ENCODE measurements at places on chromosomes 16 and 17.
A peak's percentile ranks its signal among the peaks of the same experiment; 100 is the strongest.

DNA sequence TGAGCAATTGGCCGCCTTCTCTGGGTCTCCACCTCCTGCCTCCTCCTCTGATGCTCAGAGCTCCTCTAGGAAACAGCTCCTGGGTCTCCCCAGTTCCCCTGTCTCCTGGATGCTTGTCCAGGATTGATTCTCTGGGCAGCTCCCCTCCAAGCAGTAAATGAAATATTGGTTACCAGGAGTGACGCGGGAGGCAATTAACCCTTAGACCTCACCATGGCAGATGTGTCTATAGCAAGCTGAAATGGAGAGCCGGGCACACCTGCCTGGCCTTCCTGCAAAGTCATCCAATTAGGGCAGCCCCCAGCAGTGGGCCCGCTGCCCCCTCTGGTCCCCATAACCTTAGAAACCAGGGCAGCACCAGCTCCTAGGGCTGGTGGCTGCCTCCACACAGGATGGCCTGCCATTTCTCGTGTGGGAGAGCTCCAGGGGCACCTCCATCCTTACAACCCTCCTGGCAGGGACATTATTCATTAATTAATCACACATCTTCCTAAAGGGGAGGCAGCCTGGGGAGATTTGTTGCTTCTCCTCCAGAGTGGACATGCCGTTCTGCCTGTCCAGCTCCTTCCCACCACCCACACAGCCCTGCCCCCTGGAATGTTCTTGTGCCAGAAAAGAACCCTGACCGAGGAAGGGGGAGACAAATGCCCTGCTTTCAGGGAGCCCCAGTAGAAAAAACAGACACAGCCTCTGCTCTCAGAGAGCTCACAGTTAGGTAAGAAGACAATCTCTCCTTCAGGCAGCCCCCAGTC lies 8.3 kb upstream of the KIF18B start:
- no peak for DNase-seq

- DNase-seq, result peak; percentile 11
Measured at GRCh38 chr17:7883781-7884386, 4.7 kb upstream of the CHD3 start.

DNA sequence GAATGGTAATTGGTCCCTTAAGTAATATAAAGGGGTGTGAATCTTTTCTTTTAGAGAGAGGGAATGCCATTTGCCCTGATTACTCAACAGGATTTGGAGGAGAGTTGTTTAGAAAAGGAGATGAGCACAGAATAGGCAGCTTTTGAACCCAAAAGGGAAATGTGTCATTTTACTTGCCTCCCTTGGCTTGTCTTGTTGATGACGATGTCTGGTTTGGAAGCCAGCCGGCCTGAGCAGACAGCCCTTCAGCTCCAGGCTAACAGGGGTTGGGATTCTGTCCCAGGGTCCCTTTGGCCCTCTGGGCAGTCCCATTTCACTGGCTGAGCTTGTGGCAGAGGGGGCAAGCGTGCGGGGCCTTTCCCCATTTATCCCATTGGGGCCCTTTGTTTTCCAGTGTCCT lies 22.3 kb upstream of the PRKAR1A start:
- DNase-seq, result no peak

- no peak for DNase-seq
Measured at GRCh38 chr17:57588086-57588485, 157.0 kb downstream of the CCDC182 start.

- DNase-seq, result peak; percentile 95
Measured at GRCh38 chr17:59366773-59367656, 35.6 kb downstream of the YPEL2 start.

GRCh38 chr16:4194661-4195060 lies 47.2 kb downstream of the SRL start:
- DNase-seq, result no peak

- DNase-seq, result no peak
Measured at GRCh38 chr16:57240851-57241250, 4.2 kb upstream of the ARL2BP start.

DNA sequence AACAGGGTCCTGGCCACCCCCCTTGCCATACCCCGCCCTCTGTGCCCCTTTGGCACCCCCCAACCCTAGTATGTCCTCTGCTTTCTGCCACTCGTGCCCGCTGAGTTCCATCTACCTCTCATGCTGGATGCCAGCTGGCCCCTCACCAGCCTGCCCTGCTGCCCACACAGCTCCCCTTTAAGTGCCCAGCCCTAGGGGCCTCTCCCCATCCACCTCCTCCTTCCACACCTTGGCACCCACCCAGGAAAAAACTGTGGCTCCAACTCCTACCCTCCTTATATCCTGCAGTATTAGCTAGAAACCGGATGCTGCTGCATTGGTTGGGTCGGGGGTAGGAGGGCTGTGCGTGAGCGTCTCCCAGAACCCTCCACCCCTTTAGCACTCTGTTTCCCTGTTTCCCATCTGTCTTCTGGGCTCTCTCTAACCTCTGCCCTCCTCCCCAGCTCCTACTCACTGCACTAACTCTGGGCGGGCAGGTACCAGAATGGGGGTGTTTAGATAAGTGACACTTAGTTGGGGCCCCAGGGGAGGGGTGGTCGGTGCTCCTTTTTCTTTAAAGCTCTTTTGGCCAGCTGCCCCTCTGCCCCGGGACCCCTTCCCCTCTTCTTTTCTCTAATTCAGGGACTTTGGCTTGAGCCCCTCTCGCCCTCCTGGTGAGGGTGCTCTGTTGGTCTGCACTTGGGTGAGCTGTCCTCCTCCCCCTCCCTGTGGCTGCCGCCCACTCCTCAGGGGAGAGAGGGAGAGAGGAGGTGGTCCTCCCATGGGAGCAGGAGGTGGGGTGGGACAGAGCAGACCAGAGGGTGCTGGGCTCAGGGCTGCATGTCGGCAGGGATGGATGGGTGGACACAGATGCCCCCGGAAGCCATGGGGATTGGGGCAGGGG lies 9.9 kb downstream of the NR1D1 start:
- DNase-seq, result no peak

DNA sequence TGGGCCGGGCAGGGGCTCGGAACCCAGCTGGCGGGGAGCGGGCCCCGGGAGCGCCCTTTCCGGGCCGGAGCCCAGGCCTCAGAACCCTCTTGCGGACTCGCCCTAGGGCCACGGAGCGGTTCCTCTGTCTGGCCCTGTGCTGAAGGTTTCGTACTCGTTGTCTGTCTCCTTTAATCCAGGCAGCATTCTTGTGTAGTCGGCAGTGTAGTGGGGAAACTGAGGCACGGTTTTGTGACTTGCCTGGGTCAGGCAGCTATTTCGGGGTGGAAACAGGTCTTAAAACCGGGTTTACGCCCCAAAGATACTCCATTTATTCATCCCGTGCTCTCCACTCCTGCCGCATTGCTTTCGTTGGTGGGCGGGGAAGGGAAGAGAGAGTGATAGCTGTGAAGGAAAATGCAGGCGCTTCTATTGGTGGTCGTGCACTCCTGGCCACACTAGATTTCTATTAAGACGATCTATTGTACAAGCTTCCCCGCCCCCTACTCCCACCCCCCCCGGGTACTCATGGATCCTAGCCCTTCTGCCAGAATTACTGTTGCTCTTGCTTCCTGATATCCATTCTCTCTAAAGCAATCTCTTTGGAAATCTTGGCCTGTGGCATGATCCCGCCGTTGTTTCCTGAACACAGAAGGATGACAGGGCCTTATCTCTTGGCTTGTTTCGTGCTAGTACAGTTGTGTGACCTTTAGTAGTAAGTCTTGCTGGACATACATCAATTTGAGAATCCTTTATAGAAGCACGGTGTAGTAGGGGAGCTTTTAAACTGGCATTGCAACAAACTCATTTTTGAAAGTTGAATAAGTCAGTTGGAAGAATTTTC lies 751 bp downstream of the DCAF7 start:
- DNase-seq, result peak; percentile 17

DNA sequence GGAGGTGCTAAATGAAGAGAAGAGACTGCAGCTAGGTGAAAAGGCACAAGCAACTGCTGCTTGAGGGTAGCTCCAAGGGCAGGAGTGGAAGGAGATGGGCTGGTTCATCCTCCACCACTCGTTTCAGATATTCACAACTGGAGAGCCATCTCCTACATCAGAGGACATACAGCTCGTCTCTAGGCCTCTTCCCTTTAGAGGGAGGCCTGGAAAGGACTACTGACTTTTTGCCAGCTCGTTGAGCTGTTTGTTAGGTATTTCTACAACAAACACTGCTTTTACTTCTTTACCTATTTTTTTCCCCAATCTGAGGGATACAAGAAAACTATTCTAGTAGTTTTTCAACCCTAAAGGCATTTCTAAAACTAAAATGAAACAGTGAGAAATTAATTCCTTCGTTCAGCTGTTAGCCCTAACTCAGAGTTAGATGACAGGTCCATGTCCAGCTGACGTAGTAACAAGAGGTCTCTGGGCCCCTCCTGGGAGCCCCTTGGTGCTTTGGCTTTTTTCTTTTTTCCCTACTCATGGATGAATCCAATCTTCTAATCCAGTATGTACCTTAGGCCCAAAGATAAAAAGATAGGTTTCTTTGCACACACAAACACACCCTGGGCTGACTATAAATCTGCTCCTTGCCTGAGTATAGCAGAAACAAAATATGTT lies 47.8 kb upstream of the TBX2 start:
- DNase-seq, result no peak

DNA sequence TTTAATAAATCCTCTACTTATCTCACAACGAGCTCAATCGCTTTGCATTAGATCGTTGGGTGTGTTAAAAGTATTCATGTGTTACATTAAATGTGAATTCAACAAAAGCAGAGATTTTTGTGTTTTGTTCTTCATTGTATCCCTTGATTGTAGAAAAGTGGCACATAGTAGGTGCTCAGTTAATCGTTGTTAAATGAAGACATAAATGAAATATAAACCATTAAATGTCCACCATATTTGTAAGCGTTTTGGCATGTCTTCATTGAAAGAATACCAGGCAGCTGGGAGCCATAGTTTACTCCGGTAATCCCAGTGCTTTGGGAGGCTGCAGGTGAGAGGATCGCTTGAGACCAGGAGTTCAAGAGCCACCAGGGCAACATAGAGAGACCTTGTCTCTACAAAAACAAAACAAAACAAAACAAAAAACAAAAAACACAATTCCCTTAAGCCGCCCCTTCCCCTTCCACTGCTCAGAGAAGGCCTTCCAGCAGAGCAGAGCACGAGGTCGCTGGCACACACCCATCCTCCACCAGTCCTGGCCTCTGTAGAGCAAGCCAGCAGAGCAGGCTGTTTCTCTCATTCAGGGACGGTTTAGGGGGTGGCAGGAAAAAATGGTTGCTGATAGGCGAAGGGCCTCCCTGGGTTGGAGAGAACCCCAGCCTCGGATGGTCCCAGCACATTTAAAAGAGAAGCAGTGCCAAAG lies 673 bp upstream of the CHD9 start:
- peak; percentile 25 for DNase-seq

GRCh38 chr17:41116297-41116696 lies 1.9 kb downstream of the KRTAP4-11 start:
- no peak for DNase-seq

DNA sequence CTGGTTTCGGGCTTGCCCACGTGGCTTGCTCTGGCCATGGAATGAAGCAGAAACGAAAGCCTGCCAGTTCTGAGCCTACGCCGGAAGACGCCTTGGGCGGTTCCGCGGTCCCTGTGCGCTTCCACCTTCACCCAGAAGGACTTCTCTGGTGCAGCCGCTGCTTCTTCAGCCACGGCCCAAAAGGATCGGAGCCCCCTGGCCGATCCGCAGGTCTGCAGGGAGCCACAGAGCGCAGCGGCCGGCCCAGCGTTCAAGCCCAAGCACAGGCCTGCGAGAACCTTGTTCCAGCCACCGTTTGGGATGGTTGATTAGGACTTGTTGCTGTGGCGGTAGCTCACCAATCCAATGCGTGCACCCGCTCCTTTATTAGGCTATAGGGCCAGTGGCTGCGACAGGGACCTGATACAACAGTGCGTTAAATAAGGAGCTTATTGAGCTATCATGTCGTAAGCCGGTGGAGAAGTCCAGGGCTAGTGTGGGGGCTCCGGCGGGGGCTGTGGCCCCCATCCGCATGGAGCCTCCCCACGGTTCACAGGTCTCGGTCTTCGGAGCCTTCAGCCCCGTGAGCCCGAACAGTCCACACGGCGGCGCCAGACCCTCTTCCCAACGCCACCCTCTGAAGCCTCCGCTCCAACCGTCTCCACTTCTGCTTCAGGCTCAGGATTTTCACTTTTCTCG lies 10.2 kb upstream of the MPP2 start:
- DNase-seq, result no peak

DNA sequence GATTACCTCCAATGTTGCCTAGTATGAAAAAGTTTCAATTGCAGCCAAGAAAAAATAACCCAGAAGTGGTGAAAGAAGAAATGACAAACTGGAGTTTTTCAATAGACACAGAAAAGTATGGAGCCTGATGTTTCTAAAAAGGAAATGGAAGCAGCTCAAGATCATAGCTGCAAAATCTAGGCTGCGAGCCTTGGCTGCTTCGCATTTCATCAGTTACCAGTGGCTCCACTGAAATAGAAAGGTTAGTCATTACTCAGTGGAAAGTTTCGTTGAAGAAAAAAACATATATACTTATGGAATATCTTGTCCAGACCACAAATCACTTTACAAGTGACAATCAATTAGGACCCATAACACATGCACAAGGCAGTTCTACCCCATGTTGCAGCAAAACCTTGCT lies 206.8 kb upstream of the SOX9 start:
- no peak for DNase-seq

GRCh38 chr17:36017799-36018198 lies at the start of gene CCL23:
TSS of gene CCL23 (minus strand) at chr17:36017972. CDS start at chr17:36017897, 75 bp downstream.
- DNase-seq, result no peak

GRCh38 chr17:82775001-82775823 lies 23.3 kb downstream of the TBCD start:
- peak; percentile 87 for DNase-seq

- no peak for DNase-seq
Measured at GRCh38 chr16:15466886-15467781, 32.7 kb downstream of the BMERB1 start.

GRCh38 chr17:80724775-80725266 lies 180.2 kb downstream of the RPTOR start:
- peak; percentile 91 for DNase-seq

DNA sequence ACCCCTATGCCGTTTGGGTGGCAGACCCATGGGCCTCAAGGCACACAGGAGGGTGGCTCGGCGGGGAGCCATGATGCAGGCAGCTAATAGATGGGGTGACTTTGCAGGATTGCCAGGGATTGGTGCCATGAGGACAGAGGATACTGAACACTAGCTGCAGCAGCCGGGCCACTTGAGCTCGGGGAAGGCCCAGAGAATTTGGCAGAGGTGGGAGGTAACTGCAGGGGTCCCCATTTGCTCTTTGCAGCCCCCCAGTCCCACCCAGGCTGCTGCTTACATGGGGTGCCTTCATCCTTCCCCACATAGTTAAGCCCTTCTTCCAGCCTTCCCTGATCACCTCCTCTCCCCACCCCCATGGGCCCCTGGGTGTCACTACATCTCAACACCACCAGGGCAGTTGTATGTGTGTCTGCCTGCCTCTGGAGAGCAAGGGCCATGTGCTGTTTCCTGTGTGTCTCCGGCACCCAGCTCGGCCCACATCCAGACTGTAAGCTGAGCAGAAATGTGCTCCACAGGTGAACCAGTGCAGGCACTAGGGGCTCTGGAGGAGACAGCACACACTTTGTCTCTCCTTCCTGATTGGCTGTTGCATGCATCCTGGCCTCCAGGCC lies 52.0 kb downstream of the SREBF1 start:
- DNase-seq, result peak; percentile 37

Data from urothelium cell line (cell line).